Pancreas (tissue), 10 donors: ENCODE measurements at places on chromosomes 3 and 15. TPM values are rescaled to one million over a fixed set of nuclear protein-coding genes. Genes with fewer than 3 reads are reported as not detected.

Gene COL7A1
- 3.2 TPM for total RNA-seq

DNA sequence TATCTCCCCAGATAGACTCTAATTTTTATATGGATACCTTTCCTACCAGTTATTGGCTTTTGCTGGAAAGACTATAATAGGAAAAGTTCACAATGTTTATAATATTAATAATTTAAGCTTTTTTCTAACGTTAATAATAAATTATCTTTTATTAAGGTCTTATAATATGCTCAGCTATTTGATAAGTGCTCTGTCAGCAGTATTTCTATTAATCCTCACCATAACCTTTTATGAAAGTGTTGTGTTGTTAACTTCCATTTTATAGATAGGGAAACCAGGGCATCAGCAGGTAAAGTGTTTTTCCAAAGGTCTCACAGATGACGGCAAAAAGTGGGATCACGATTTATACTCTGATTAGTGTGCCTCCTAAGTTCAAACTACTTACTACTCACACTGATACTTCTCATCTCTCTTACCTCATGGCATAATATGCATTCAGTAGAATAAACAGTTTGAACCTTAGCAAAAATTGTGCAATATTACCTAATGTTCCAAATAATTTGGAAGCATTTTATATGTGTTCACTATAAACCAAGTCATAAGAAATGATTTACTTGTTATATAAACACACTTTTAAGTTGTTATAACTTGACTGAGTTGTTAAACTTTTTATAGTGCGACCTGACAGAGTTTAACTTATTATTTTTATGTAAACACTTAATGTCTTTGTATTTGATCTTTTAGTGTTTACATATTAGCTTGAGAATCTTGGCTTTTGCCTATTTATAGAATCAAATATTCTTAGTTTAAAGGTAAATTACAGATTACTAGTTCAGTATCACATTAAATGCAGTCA is 274.9 kb upstream of the DCBLD2 start:
- no peak overlapping the region for H3K27ac ChIP-seq
- no peaks in the 10 kb centered on the region for H3K36me3 ChIP-seq
- H3K4me3 ChIP-seq = no peak overlapping the region
- H3K27me3 ChIP-seq = no peaks in the 10 kb centered on the region
- DNase-seq = no peak

Gene SGO1
- total RNA-seq = 0.40 TPM

- no peak for DNase-seq
- no peaks in the 10 kb centered on the region for H3K4me1 ChIP-seq
- H3K27me3 ChIP-seq = no peaks in the 10 kb centered on the region
- H3K4me3 ChIP-seq = no peak overlapping the region
- no peak overlapping the region for H3K27ac ChIP-seq
Measured at GRCh38 chr3:171850960-171851659, 8.0 kb downstream of the TMEM212 start.

Gene TMEM45A
- total RNA-seq = 15.1 TPM

DNA sequence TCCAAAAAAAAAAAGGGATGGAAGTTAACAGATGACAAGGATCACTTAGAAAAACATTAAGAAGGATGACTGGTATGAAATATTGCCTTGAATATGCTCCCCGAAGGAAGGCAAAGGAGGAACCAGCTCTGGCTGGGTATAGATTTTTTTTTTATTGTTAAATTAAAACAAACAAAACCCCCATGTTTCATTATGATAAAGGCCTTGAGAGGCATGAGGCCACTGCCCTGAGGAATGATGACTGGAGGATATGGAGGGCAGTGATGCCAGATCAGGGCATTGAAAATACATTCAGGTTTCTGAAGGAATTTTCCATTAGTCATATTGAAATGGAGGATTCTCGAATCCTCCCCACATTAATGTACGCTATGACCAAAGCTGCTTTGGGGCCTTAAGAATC is 120.9 kb downstream of the ADAMTS9 start:
- H3K36me3 ChIP-seq = no peaks in the 10 kb centered on the region
- no peak overlapping the region for H3K4me3 ChIP-seq
- no peaks in the 10 kb centered on the region for H3K27me3 ChIP-seq

- H3K36me3 ChIP-seq = no peaks in the 10 kb centered on the region
- peak; percentile 84 for DNase-seq
- H3K27me3 ChIP-seq = peaks cover 64% of the 10 kb centered on the region
- H3K4me1 ChIP-seq = peaks cover 8% of the 10 kb centered on the region
- no peak overlapping the region for H3K27ac ChIP-seq
Measured at GRCh38 chr3:158105119-158105709, 1.0 kb downstream of the SHOX2 start.

- no peaks in the 10 kb centered on the region for H3K27me3 ChIP-seq
- DNase-seq = no peak
- H3K27ac ChIP-seq = no peak overlapping the region
- no peaks in the 10 kb centered on the region for H3K36me3 ChIP-seq
- H3K4me3 ChIP-seq = no peak overlapping the region
- no peaks in the 10 kb centered on the region for H3K4me1 ChIP-seq
Measured at GRCh38 chr15:94584833-94585244, 353.5 kb downstream of the MCTP2 start.

DNA sequence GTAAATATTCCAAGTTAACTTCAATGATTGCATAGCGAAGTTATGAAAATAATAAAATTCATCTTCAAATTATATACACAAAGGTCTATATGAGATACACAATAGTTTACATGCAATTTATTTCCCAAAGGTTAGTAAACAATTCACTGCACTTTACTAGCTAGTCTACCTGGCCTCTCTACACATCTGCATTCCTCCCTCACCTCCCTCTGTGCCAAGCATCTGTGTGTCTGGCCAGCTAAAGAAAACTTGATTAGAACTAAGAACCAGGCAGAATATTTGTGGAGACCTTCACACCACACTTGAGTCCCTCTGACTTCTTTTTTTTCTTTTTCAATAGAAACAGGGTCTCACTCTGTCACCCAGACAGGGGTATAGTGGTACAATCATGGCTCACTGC is 61.4 kb downstream of the LRRFIP2 start:
- H3K4me3 ChIP-seq = no peak overlapping the region
- H3K27ac ChIP-seq = no peak overlapping the region
- H3K27me3 ChIP-seq = no peaks in the 10 kb centered on the region
- H3K36me3 ChIP-seq = no peaks in the 10 kb centered on the region

DNA sequence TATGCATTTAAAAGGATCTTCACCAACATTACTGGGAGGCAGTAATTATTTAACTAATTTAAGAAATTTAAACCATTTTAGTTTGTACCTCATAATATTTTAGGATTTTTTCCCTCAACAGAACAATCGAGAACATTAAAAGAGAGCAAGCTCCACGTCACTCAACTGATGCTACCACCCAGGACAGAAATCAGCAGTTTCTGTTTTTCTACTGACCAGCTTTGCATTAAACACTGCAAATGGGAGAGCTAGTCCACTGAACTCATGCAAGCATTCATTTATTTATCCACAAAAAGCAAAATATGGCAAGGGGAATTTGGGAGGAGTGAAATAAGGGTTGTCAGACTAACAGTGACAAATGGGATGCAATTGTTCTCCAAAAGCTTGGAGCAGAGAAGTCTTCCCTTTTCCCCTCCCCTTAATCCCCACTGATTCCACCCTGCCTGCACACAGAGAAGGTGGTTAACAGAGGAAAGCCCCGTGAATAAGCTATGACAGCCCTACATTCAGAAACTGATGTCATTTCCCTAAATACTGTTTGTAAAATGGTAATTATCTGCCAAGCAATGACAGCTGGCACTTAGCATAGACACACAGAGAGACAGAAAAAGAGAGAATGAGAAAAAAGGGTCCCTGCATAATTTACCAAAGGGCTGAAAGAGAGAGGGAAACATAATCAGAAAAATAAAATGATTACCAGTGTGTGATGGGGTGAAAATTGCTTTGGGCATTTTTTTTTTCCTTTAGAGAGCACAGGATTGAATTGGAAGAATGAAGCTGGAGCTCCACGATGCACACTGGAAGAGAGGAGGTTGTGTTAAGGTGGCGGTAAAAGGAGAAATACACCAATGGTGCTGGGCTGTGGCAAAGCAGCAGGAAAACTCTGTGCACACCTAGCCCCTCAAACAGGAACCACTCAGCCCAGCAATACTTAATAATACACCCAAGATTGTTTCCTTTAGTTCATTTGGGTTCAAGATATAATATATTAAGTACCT is 777.4 kb downstream of the TUSC7 start:
- no peak overlapping the region for H3K4me3 ChIP-seq
- no peaks in the 10 kb centered on the region for H3K4me1 ChIP-seq
- H3K27me3 ChIP-seq = no peaks in the 10 kb centered on the region
- H3K27ac ChIP-seq = no peak overlapping the region
- no peak for DNase-seq
- H3K36me3 ChIP-seq = no peaks in the 10 kb centered on the region

GRCh38 chr3:134255404-134255803 is 4.7 kb upstream of the RYK start:
- peaks cover 4% of the 10 kb centered on the region for H3K4me1 ChIP-seq
- no peaks in the 10 kb centered on the region for H3K27me3 ChIP-seq
- H3K4me3 ChIP-seq = no peak overlapping the region

- H3K27ac ChIP-seq = no peak overlapping the region
- H3K4me3 ChIP-seq = no peak overlapping the region
- no peaks in the 10 kb centered on the region for H3K27me3 ChIP-seq
- no peak for DNase-seq
- no peaks in the 10 kb centered on the region for H3K36me3 ChIP-seq
Measured at GRCh38 chr3:134325061-134325705, 49.1 kb downstream of the AMOTL2 start.

DNA sequence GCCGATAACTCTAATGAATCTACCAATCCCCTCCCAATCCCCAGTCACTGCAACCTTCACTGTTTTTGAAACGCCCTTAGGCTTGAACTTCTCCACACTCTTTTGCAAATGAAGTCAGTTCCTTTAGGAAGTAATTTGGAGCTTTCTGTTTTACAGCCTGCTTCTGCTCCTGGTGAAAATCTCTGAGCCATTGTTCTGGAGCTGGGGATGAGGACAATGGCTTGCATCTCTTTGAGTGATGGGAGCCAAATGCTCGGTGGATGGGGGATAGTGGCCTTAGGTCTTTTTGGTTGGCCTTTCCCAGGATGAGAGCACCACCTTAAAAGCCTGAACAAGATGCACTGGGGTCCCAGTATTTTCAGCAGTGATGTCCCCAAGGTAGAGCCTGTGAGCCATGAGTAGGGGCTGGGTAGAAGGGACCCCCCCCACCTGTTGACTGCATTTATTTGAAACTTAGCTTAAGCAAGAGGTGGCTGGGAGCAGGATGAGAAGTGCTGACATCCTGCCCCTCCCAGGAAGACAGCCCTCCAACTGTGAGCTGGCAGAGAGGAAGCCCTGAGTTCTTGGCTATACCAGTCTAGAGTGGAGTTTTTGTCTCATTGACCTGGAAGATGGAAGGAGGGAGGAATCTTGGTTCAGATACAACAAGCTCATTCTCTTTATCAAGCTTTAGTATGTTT is 7.6 kb upstream of the MYO5C start:
- H3K4me1 ChIP-seq = peaks cover 6% of the 10 kb centered on the region
- no peaks in the 10 kb centered on the region for H3K27me3 ChIP-seq
- H3K4me3 ChIP-seq = no peak overlapping the region
- H3K36me3 ChIP-seq = no peaks in the 10 kb centered on the region

Gene LYZL4
- not detected for total RNA-seq

- H3K27ac ChIP-seq = no peak overlapping the region
- H3K4me1 ChIP-seq = no peaks in the 10 kb centered on the region
- DNase-seq = no peak
- H3K27me3 ChIP-seq = no peaks in the 10 kb centered on the region
Measured at GRCh38 chr3:111465081-111465670, 76.8 kb upstream of the CD96 start.

DNA sequence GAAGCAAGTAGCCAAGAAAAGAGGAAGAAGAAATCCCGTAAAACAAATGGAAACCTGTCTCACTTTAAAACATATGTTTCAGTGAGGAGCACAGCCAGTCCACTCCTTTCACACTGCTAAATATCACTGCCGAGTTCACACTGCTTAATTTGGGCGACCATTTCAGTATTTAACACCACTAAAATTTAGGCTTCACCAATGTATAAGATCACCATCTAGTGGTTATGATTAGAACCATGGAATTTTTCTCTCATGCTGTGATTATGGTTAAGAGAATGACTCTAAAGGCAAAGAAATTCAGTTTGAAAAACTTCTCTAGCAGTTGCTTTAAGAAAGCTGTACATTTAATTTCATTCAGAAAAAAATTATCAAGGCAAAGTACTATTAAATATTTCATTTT is 16.6 kb downstream of the SLC4A7 start:
- no peak overlapping the region for H3K27ac ChIP-seq
- no peak overlapping the region for H3K4me3 ChIP-seq
- H3K4me1 ChIP-seq = no peaks in the 10 kb centered on the region
- DNase-seq = no peak
- H3K36me3 ChIP-seq = no peaks in the 10 kb centered on the region

DNA sequence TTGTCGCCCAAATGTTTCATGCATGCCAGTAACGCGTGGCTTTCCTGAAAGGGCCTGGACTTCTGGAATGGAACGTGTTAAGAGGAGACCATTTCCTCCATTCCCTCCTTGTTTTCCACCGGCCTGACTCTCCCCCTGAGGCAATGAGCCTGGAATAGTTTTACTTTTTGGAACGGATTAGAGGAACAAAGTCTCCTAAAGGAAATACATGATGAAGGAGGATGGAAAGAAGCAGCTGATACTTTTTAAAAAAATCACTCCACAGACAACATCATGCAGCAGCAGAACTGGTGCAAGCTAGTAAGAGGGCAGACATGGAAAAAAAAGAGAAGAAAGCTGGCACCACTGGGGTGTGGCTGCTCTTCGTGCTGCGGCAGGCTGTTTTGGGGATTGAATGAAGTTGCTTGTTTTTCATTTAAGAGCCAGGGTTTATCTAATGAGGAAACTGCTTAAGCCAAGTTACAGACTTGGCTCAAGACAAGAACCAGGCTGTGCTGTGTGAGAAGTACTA is 3.6 kb upstream of the KBTBD12 start:
- DNase-seq = no peak
- H3K27ac ChIP-seq = no peak overlapping the region
- H3K4me3 ChIP-seq = no peak overlapping the region
- no peaks in the 10 kb centered on the region for H3K27me3 ChIP-seq
- H3K4me1 ChIP-seq = no peaks in the 10 kb centered on the region

DNA sequence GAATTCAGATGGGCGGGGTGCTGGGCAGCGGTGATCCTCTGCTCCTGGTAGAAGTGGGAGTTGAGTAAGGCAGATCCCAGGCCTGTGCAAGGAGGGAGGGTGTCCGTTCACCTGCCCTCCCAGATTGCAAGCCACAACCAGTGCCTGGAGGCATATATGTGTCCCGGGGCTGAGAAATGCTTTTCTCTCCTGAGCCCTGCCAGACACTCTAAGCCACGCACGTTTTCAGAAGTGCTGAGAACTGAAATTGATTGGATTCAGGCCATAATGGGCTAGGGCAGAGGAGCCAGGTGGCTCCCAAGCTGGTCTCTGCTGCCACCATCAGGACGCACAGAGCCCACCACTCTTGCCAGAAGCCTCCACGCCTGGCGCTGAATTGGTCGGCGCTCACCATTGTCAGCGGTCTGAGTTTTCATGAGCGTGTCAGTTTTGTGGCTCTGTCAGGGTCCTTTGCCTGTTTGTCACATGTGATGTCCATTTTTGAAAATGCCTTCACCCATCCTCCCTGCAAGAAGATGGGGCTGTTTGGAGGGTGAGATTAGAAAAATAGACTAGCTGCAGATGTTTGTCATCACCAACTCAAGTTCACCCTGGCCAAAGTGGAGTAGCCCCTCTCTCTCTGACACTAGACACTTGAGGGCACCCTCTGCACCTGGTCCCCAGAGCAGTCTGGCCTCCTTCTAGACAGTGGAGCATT is 15.4 kb upstream of the BFSP2 start:
- no peak overlapping the region for H3K4me3 ChIP-seq
- no peaks in the 10 kb centered on the region for H3K27me3 ChIP-seq
- no peaks in the 10 kb centered on the region for H3K36me3 ChIP-seq
- peaks cover 6% of the 10 kb centered on the region for H3K4me1 ChIP-seq
- DNase-seq = peak; percentile 57

GRCh38 chr3:47113669-47114365 is 50.1 kb downstream of the SETD2 start:
- H3K27me3 ChIP-seq = no peaks in the 10 kb centered on the region
- no peak for DNase-seq
- no peak overlapping the region for H3K27ac ChIP-seq
- no peaks in the 10 kb centered on the region for H3K4me1 ChIP-seq
- no peak overlapping the region for H3K4me3 ChIP-seq
